ENCODE measurements at places on chromosomes 5 and 9.

DNA sequence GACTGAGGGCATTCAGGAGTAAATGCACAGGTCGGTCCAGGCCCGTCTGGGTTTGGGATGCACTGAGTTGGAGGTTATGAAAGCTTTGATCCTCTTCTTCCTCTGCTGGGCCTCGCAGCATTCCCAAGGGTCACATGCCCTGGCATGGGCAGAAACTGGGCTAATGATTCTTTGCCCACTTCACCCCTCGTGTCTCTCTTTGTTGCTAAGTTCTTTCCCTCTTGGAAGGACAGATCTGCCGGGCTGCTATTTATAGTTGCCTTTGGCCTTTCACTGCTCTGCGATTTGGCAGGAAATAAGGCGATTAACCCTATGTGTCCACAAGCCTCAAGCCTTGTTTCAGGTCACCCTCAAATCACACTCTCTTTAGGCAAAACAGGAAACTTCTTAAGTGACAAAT lies 66.9 kb downstream of the ENTREP1 start:
- no peak for DNase-seq

DNA sequence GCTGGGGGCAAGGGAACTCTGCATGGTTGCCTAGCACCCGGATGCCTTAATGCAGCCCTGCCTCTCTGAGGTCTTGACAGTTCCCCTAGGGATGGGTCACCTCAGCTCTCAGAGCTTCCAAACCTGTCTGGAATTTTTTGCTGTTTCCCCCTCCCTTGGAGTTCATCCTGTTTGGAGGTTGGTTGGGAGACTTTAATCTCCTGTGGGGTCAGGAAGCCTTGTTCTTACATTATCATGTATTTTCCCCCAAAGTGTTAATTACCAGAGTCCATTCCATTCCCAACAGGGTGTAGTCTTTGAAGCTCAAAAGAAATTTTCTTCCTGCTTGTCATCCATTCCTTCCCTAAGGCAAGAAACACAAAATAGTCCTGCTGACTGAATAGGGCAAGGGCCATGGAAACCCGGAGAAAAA lies 150.3 kb upstream of the SPRY4 start:
- no peak for DNase-seq

- no peak for DNase-seq
These were observed 38.7 kb upstream of the C6 start for GRCh38 chr5:41252036-41252435.

- DNase-seq, result peak; percentile 5
These were observed 77.0 kb downstream of the CYFIP2 start for GRCh38 chr5:157342822-157343402.

DNA sequence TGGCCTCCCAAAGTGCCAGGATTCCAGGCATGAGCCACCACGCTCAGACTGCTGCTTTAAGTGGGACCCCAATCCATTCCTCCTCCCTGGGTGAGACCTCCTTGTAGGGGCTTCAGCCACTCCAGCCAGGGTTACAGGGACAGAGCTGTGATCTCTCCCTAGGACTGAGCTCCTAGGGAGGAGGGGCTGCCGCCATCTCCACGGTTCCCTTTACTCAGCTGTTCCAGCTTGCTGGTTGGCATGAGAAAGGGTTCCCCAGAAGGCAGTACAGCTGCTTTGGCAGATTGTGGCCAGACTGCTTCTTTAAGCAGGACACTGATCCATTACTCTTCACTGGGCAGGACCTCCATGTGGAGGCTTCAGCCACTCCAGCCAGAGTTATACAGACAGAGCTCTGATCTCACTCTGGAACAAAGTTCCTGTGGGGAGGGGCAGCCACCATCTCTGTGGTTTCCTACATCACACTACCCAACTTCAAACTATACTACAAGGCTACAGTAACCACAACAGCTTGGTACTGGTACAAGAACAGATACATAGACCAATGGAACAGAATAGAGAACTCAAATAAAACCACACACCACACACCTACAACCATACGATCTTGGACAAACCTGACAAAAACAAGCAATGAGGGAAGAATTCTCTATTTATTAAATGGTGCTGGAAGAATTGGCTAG lies 7.2 kb downstream of the INSL6 start:
- DNase-seq, result no peak

- DNase-seq, result no peak
These were observed 14.2 kb upstream of the RALGDS start for GRCh38 chr9:133135146-133135745.

DNA sequence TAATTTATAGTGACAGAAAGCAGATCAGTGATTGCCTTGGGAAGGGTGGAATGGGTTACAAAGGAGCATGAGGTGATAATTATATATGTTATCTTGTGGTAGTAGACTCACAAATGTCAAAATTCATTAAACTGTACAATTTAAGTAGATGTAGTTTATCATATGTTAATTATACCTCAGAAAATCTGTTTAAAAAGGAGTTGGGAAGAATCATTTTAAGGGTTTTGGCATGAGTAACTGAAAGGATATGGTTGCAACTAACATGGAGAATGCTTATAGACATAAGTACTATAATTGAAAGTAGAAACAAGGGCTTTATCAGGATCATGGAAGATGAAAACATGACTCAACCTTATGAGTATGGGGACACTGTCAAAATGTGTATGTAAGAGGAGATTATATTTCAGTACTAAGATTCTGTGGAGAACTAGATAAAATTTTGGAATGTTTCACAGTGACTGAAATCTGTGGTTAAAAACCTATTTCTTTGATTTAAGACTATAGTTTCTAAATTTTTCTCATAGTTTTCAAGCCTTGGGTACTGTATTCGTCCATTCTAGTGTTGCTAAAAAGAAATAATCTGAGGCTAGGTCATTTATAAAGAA lies 73.3 kb downstream of the FCHO2 start:
- DNase-seq, result no peak
